ENCODE measurements at places on chromosomes 3 and 15. TPM values are rescaled to one million over a fixed set of nuclear protein-coding genes. Genes with fewer than 3 reads are reported as not detected.

The PEX5L gene
- total RNA-seq, result 0.07 TPM

The ADAMTS7 gene
- total RNA-seq, result 13.0 TPM

The MED12L gene
- total RNA-seq, result 5.4 TPM

The BAHD1 gene
- total RNA-seq, result 35.5 TPM
